Activated CD4-positive, alpha-beta T cell treated with anti-CD3 and anti-CD28 coated beads, Interleukin-2, amount 10 ng/mL, durations not matched to agents 7 days and 5 days (primary cell): ENCODE measurements at places on chromosomes 12 and 14. TPM values are rescaled to one million over a fixed set of nuclear protein-coding genes. Genes with fewer than 3 reads are reported as not detected.

SLC38A4 gene
- total RNA-seq: not detected

SSPN gene
- total RNA-seq: not detected

HHIPL1 gene
- not detected for total RNA-seq

ACOT2 gene
- 11.0 TPM for total RNA-seq

MAP1LC3B2 gene
- total RNA-seq: 1.0 TPM

ZDHHC22 gene
- not detected for total RNA-seq

TMEM52B gene
- not detected for total RNA-seq

RNF31 gene
- total RNA-seq: 160 TPM

DNA sequence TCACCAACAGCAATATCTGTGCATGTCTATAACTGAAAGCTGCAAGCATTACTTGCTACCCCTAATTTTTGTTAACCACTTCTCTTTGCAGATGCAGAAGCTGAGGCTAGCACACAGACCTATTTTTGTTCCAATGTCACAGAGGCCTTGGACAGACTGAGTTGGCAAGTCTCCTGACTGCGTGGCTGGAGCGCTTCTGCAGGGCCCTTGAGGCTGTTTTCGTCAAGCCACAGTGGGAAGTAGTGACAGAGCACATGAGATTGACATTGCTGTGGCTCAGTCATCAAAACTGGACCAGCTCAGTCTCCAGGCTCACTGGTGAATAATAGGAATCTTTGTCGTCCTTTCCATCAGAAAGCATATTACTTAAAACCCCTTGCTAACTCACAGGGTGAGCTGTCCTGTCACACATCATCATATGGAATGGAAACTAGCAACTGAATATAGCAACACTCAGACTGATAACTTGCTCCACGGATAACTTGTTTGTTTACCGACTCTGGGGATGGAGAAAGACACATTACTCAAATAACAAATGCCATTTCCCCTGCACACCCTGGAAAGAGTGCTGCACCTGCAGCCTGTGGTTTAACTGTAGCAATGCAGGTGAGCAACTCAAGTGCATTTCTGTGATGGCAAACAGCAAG lies 43.6 kb upstream of the DDX11 start:
- DNase-seq: no peak

DNA sequence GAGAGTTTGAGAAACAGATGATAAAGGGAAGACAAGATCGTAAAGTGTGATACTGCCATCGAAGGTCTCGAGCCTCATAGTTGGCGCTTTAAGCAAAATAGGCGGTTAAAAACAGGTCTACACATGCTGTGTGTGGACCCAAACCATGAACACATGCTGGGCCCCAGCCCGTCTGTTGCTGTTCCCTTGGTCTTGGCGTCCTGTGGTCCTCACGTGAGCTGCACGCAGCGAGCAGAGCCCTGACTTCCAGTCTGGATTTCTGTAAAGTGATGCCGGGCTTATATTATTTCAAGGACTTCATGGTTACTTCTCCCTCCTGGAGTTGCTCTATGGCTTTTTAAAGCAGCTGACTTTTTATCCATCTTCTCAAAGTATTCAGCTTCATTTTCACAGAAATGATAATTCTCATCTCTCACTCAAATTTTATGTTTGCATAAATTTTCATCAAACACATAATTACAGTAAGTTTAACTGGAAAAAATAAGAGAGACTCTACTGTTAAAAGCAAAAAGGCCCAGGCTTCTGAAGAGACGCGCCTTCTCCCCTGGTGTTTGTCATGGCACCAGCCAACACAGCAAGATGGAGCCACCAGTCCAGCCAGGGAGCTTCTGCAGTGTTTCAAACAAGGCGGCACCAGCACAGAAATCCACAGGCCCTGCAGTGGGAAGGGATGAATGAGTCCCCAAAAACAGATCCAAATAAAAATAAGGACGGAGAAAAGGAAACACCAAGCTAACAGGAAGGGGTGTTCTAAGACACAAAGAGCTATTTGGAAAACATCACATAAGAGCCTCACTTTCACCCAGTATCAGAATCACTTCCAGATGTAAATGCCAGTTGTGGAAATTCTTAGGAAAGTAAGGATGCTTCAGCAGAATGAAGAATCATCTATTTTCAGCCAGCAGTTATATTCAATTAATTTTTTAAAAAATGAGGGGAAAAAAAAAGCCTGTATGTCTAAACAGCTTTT lies 24.9 kb downstream of the SFSWAP start:
- no peak for DNase-seq

DNA sequence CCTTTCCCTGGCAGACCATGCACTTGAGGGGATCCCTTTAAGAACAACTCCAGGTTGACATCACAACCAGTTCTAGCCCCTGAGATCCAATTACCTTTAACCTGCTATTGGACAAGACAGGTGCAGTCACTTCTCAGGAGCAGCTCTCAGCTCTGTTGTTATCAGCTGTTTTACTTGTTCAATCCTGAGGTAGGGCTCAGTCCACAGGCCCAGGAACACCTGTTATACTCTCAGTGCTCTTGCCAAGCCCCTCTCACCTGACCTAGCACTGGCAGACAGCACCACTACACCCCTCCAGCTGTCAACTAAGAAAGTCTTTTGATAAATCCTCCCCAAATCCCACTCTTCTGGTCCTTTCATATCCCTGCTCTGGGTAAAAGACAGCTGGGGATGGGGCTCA lies 163.9 kb upstream of the TMTC2 start:
- DNase-seq: no peak

DNA sequence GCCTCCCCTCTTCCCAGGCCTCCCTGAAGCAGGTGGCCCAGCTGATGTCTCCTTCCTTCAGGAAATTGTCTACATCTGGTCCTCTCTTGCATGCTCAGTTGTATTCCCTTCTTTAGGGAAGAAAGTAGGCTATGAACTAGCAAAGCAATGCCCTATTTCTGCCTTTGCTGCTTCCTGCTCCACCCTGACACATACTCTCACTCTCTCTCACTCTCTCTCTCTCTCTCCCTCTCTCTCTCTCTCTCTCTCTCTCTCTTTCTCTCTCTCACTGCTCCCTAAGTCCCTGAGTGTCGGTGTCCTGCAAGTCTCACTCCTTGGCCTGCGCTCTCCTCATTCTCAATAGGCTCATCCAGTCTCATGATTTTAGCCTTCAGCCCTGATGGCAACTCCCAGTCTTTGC lies 19.4 kb upstream of the PARP11 start:
- DNase-seq: no peak

DNA sequence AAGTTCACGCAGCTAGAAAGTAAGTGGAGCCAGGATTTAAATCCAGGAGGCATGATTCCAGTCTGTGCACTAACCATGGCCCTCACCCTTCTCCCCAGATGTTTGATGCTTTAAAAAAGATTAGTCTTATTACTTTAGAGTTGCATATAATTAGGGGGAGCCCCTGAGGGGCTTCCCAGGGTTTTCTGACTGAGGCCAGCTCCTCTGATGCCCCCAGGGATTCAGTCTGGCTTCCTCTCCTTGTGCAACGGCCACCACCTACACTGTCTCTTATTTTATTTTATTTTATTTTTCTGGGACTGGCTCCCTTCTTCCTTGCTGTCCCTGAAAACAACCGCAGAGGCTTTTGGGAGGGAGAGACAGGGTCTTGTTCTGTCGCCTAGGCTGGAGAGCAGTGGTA lies 22.6 kb downstream of the CLSTN3 start:
- no peak for DNase-seq

DNA sequence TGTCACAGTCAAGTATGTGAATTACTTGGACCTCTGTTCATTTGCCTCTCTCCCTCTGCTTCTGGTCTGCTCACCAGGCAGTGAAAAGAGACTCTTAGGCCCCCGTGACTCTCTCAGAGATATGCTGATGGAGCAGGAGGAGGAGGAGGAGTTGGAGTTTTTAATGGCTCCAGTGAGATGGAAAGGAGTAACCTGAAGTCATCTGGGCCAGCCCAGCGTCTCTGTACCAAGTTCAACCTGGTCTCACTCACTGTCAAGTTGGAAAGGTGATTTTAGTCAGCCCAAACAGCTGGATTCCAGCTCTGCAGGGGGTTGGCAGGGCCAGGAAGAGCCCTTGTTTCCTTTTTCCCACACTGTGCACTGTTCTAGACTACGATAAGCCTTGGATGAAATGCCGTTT lies 48.6 kb downstream of the SH2B3 start:
- no peak for DNase-seq

DNA sequence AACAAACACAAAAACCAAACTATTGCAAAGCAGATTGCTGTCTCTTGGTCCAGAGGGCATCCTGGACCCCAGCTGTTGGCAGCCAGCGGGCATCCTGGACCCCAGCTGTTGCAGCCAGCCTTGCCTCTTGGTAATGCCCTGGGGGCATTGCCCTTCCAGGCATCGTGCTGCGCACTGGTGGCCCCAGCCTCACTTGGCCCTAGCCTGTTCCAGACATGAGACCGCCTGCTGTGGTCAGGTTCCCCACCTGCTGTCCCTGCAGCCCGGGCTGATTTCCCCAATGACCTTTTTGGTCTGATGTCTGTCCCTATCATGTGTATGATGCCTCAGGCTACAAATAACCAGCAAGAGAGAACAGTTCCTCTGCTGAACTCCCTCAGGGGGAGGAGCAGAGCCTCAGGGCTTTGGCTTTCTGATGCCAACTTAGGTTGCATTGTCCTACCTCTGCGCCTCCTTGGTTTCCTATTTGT lies 20.8 kb downstream of the MLXIP start:
- DNase-seq: no peak

DNA sequence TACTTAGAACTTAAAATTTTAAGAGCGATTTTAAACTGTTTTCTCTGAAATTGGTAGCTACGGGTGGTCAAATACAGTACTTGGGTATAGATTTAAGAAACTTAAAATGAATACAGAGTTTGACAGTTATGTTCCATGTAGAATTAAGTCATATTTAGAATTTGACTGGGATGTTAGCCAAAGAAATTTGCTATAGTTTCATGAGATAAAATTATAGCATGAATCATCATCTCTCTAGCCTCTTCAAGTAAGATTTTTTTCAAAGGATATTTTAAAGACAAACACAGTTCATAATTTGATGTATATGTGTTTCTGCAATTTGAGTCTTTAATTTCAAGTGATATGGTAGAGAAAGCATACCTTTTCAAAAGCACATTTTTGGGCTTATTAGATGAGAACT lies 41.0 kb downstream of the ZCRB1 start:
- no peak for DNase-seq

- no peak for DNase-seq
Observed at GRCh38 chr12:124335426-124336183, 40.7 kb downstream of the RFLNA start.

GRCh38 chr14:29709490-29709889 lies 218.2 kb downstream of the PRKD1 start:
- no peak for DNase-seq

- no peak for DNase-seq
Observed at GRCh38 chr14:94867946-94868771, 98.2 kb upstream of the GSC start.

DNA sequence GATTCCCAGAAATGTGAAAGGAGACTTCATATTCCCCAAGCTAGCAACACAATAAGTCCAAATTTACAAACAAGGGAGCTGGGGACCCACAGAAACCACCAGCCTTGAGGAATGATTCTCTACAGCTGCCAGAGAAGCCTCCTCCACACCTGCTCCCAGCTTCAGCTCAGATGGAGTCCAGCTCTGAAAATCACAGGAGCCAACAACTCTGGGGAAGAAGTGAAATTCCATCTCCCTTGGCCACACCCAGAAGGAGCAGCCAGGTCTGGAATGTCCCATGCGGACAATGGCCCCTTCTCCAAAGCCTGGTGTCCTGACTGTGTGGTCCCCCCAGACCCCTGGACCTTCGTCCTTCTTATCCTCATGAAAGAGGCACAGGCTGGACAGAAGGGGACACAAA lies 45.4 kb downstream of the SYNE3 start:
- DNase-seq: no peak

- DNase-seq: no peak
Observed at GRCh38 chr14:95046711-95047681, 110.3 kb downstream of the DICER1 start.

- DNase-seq: peak; percentile 46
Observed at GRCh38 chr14:77212943-77213678, 31.5 kb downstream of the TMEM63C start.

DNA sequence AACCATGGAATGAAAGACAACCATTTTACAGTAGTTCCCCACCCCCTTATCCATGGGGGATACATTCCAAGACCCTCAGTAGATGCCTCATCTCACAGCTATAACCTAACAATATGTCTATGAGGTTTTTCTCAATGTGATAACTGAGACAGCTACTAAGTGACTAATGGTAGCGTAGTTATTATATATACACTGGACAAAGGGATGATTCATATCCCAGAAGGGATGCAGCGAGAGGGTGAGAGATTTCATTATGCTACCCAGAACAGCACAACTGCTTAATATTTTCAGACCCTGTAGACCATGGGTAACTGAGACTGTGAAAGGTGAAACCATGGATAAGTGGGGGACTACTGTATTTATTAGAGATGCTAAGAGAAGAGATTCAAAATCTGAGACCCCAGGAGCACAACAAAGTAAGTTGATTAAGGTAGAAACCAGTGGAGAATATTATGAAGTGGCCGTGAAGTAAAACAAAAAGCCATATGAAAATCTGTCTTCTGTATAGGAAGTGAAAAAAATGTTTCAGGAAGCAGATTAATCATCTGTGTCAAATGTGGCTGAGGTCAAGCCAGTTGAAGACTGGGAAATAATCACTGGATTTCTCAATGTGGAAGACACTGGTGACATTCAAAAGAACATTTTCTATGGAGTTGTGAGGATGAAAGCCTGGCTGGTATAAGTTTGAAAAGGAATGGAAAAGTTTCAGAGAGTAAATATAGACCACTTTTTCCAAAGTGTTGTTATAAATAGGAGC lies 77.2 kb downstream of the RPL10L start:
- DNase-seq: no peak
